ENCODE measurements at places on chromosomes 16 and 17. TPM values are rescaled to one million over a fixed set of nuclear protein-coding genes. Genes with fewer than 3 reads are reported as not detected.

DNA sequence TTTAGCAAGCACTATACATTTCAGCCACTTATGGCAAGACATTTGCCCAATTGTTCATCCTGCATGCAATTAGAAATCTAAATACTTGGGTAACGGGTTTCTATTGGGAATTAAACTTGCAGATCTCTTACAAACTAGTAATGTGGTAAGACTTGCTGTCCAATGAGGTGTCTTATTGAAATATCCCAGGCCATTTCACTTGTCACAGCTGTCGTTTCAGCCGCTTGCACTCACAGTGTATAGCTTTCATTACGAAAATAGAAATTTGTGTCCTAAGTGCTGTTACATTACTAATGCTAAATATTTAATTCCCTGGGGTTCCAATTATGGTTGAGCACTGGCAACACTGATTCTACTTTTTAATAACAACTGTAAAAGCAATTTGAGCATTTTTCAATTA, 40.3 kb upstream of the IRX5 start:
- DNase-seq: no peak

DNA sequence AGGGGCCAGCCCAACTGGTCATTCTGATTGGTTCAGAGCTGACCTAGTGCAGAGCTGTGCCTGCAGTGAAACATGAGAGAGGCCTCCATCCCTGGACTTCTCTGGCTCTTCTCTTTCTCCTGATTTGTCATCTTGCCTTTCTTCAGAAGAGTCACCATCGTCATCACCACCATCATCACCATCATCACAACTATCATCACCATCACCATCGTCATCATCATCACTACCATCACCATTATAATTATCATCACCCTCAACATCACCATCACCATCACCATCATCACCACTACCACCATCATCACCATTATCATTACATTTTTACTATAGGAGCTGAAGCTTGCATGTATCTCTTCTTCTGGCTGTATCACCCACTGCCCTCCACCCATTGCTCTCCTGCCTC, 94.5 kb upstream of the FAM20A start:
- DNase-seq: no peak

DNA sequence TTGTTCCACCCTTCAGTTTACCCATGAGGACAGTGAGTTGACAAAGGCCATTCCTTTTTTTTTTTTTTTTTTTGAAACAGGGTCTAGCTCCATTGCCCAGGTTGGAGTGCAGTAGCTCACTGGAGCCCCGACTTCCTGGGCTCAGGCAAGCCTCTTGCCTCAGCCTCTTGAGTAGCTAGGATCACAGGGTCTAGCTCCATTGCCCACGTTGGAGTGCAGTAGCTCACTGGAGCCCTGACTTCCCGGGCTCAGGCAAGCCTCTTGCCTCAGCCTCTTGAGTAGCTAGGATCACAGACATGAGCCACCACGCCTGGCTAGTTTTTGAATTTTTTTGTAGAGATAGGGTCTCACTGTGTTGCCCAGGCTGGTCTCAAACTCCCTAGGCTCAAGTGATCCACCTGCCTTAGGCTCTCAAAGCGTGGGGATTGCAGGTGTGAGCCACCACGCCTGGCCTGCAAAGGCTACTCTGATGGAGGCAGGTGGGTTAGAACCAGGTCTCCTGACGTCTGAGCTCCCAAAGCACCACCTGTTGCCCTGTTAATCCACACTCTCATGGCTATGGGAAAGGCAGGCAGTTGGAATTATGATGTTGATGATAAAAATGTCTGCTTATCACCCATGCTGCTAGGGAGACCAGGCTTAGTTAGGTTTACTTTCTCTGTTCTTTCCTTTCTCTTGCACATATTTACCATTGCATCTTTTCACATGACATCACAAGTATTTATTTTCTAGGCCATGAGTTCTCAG, 65.2 kb downstream of the KSR1 start:
- no peak for DNase-seq

- DNase-seq: no peak
Observed at GRCh38 chr16:7400117-7400890, 67.7 kb downstream of the RBFOX1 start.

GRCh38 chr16:20938426-20938825, 37.9 kb downstream of the LYRM1 start:
- no peak for DNase-seq

GRCh38 chr17:30173649-30174048, 57.0 kb downstream of the NSRP1 start:
- DNase-seq: no peak

DNA sequence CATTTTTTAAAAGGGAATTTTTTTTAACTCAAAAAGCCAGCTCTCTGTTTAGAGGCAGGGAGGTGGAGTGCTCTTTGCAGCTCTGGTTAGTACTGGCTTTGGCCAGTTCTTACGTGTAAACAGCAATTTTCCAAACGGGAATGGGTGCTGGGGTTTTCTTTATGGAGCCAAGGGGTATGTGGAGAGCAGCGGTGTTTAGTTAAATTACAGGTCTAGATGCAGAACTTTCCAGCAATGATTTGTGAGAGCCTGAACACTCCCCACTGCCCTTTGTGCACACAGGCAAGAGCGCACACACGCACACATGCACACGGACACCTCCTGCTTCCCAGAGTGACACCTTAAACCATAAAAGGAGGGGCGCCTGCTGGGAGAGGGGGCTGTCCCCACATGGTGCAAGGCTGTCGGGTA, 140.2 kb downstream of the MSI2 start:
- DNase-seq: no peak

- DNase-seq: no peak
Observed at GRCh38 chr17:74447628-74448159, 15.8 kb downstream of the GPRC5C start.

- no peak for DNase-seq
Observed at GRCh38 chr16:2856061-2856670, 1.8 kb downstream of the PRSS22 start.

DNA sequence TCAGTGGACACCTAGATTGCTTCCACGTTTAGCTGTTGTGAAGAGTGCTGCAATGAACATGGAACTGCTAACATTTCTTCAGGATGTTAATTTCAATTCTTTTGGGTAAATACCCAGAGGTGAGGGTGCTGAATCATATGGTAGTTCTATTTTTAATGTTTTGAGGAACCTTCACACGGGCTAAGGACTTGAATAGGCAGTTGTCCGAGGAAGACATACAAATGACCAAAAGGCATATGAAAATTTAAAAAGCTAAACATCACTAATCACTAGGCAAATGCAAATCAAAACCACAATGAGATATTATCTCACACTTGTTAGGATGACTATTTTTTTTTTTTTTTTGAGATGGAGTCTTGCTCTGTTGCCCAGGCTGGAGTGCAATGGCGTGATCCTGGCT, 173.3 kb downstream of the PRKCB start:
- no peak for DNase-seq

DNA sequence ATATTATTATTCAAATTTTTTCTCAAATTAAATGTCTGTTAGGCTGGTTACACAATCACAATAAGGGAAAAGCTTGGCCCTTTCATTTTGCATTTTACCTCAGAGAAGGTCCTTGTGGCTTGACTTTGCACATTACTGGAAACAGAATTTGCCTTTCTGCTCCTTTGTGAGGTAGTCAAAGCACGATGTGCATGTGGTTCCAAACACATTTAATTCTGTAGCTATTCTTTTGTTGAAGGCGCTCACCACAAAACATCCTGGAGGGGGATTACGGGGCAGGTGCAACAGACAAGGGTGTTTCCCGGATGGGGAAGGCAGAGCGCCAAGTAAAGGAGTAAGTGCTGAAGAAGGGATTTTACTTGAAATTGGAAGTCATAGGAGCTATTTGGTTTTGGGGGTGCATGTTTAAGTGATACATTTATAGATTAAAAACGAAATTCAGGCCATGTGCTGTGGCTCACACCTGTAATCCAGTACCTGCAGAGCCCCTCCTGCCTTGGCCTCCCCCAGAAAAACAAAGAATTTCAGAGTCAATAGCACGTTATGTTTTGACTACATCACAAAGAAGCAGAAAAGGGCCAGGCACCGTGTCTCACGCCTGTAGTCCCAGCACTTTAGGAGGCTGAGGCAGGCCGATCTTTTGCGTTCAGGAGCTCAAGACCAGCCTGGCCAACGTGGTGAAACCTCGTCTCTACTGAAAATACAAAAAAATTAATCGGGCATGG, 31.2 kb upstream of the TENT4B start:
- no peak for DNase-seq

GRCh38 chr17:47076171-47076570, 97.1 kb upstream of the RPRML start:
- no peak for DNase-seq

DNA sequence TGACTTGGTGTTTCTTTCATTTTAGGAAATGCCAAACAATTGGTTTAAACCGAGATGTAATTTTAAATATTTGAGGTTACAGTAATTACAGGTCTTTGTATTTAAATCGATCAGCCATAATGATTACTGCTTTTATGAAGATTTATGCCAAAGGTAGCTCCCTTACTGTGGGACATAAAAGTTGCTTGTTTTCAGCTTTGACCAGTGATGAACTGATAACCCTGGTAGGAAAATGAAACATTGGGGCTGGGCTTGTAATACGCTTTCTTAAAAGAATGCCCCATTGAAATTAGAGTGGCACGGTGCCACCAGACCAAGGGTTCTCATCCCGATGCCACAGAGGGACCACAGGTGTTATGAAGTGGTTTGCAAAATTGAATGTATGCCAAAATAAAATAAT, 7.3 kb downstream of the TNRC6A start:
- no peak for DNase-seq

GRCh38 chr17:15496735-15497670, 29.6 kb upstream of the CDRT4 start:
- DNase-seq: no peak

DNA sequence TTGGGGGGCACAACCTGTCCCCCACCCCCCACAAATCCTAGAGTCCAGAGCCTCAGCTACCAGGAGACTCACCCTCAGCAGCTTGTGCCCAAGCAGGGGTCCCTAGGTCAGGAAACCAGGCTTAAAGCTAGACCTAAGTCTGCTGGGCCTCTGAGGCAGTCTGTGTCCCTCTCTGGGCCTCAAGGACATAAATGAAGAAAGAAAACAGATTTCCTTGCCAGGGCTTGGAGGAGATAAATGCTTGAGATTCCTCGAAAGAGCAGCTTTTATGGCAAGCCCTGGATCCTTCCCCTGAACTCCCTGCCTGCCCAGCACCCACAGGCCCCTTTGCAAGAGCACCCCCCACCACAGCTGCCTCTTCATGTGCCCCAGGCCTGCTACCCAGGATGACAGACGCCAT, 3.3 kb downstream of the SRCIN1 start:
- no peak for DNase-seq

DNA sequence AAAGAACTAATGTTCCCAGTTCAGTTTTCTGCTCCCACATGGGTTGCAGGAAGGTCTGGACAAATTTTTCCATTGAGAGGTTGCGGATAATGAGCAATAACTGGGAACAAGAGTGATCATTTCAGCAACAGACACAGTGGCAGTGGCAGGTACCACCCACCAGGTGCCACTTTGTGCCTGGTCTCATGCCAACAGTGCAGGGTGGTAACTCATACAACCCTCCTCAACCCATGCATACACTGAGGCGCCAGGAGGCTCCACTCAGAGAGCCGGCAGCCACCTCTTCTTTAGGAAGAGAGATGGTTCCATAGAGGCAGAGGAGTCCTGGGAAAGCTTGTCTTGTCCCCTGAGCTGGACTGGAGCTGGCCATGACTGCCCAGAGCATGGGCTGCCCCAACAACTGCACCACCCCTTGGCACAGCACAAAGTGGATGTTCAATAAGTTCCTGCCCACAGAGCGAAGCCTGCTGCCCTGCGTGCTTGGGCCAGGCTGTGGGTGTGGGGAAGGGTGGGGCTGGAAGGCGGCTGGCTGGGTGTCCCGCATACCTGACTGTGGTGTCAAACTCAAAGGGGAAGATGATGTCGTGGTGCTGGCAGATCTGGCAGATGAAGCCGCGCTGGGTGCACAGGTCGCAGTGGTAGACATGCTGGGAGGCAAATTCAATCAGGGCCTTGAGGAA, 6.4 kb upstream of the ARHGAP27 start:
- DNase-seq: no peak

GRCh38 chr16:12573730-12574383, 229.8 kb downstream of the CPPED1 start:
- no peak for DNase-seq

DNA sequence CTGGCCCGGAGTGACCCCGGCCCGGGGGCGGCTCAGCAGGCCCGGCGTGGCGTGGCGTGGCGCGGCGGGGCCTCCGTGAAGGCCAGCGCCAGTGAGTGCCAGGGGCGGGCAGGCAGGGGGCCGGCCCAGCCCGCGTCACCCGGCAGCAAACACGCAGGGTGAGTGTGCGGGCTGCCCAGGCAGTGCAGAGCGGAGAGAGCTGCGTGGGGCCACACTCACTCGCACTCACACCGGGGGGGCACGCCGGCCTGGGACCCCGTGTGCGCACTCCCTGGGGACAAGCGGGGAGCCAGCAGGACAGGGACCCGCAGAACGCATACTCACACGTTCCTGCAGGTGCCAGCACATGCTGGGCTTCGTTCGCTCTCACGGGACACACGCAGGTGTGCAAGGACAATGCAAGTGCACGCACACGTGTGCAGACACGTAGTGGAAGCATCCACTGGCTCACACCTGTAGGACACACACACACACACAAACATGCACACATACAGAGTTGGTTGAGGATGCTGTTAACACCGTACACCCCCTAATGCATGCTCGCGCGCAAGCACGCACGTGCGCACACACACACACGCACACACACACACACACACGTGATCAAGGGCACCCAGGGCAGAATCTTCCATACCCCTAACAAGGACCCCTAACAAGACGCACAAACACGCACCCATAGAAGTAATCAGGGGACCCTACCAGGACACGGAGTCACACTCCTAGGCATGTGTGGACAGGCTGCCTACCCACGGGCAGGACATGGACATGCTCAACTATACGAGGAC, 7.7 kb downstream of the USP6 start:
- no peak for DNase-seq

GRCh38 chr16:2734844-2735515, 15.0 kb upstream of the PRSS27 start:
- no peak for DNase-seq

The ITPRIPL2 gene
- 16.3 TPM for polyA plus RNA-seq

The ZG16B gene
- polyA plus RNA-seq: 0.40 TPM

The CA10 gene
- not detected for polyA plus RNA-seq

The IQCK gene
- polyA plus RNA-seq: 18.0 TPM

The HIGD1B gene
- not detected for polyA plus RNA-seq
